Mucosa of gallbladder (tissue), 1 donor: ENCODE measurements at places on chromosomes 1 and 21. TPM values are rescaled to one million over a fixed set of nuclear protein-coding genes. Genes with fewer than 3 reads are reported as not detected.

The DNM3 gene
- 2.8 TPM for total RNA-seq

The HSD3B1 gene
- total RNA-seq: not detected

The CCDC24 gene
- 39.9 TPM for total RNA-seq

The FOXO6 gene
- 10.0 TPM for total RNA-seq

The NDUFS2 gene
- total RNA-seq: 82.5 TPM
